Omental fat pad (tissue), 4 donors: ENCODE measurements at places on chromosomes 11 and 22. TPM values are rescaled to one million over a fixed set of nuclear protein-coding genes. Genes with fewer than 3 reads are reported as not detected.

Gene USH1C
- total RNA-seq: not detected

Gene PGA4
- 2.9 TPM for total RNA-seq

Gene ELFN2
- not detected for total RNA-seq

Gene MS4A15
- not detected for total RNA-seq

Gene RAB39A
- total RNA-seq: 3.2 TPM

Gene DBX1
- total RNA-seq: not detected

Gene DEPDC5
- total RNA-seq: 20.6 TPM

Gene ADORA2A
- total RNA-seq: 1.7 TPM

Gene SLC7A4
- total RNA-seq: 2.2 TPM

Gene VWCE
- total RNA-seq: 0.94 TPM

Gene NPAS4
- total RNA-seq: not detected

Gene EHF
- total RNA-seq: not detected

Gene BRSK2
- 0.72 TPM for total RNA-seq

Gene MMP27
- total RNA-seq: not detected

Gene TRIM49
- total RNA-seq: not detected

Gene TEX12
- not detected for total RNA-seq

Gene MFNG
- 16.0 TPM for total RNA-seq

Gene RPL27A
- total RNA-seq: 635 TPM

Gene CYTH4
- 83.5 TPM for total RNA-seq

Gene F2
- not detected for total RNA-seq

Gene CHRNA10
- total RNA-seq: 4.7 TPM

Gene MS4A1
- total RNA-seq: 2.2 TPM

Gene KRTAP5-2
- total RNA-seq: not detected

Gene DDI1
- not detected for total RNA-seq

Gene GAB2
- 25.3 TPM for total RNA-seq

Gene CABP7
- total RNA-seq: not detected

Gene XPNPEP3
- total RNA-seq: 10.1 TPM

Gene PGR
- total RNA-seq: 2.4 TPM

Gene OR6A2
- total RNA-seq: 0.47 TPM

Gene FAM111B
- total RNA-seq: not detected

Gene C11orf42
- not detected for total RNA-seq

Gene SYCE3
- not detected for total RNA-seq

Gene TSPAN32
- 6.4 TPM for total RNA-seq

Gene ME3
- total RNA-seq: 76.4 TPM

Gene OTOG
- total RNA-seq: not detected
